ENCODE measurements at places on chromosomes 2 and 18.

- no peak for DNase-seq
Observed at GRCh38 chr2:98153481-98153880, 66.5 kb downstream of the VWA3B start.

GRCh38 chr2:189165656-189166380, 13.7 kb downstream of the COL5A2 start:
- no peak for DNase-seq

GRCh38 chr18:55864281-55864680, 276.3 kb upstream of the TCF4 start:
- no peak for DNase-seq

DNA sequence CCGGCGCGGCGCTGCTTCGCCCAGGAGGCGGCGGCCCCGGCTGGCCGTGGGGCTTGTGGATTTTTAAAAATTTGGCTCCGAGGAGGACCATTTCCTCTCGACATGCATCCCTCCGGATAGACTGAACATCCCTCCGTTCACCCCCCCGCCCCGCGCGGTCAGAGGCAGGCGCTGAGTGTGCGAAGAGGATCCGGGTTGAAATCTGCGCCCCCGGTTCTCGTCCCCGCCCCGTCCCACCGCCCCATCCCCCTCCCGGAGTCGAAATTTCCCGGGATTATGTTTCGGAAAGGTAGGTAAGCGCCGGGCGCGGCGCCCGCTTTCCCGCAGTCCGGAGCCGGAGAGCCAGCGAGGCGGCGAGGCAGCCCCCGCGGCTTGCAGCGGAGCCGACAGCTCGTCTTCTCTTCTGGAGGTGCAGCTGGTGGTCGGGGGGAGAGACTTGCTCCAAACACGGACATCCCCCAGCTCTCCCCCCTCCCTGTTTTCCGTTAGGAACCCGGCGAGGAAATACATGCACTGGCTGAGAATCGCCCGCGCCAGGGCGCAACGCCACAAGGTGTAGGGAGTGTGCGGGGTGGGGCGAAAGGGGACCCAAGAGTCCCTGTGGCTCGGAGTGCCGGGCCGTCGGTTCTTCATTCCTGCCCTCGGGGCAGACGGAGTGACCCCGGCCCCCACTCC, at the start of gene PRKCE:
Gene PRKCE (plus strand): TSS at position 261 of the 675 bp plus-strand sequence.
- peak; percentile 81 for DNase-seq

GRCh38 chr18:63994783-63995399, 25.0 kb downstream of the SERPINB8 start:
- DNase-seq = no peak

DNA sequence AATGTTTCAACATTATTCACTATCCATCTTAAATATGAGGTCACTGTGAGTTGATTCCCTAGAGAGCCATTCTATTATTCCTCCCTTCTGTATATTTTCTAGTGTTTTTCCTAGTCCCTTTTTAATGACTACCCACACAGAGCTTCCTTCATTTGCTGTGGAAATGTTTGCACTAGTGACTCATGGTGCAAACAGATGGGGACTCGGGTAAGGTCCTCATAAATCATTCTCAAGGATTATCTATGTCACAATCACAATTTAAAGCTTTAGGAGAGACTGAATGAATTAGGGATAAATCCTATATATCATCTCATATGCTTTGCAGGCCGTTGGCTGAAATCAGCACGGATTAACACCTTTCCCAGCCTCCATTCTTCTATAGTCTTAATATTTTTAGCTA, 159.6 kb downstream of the DCC start:
- no peak for DNase-seq

DNA sequence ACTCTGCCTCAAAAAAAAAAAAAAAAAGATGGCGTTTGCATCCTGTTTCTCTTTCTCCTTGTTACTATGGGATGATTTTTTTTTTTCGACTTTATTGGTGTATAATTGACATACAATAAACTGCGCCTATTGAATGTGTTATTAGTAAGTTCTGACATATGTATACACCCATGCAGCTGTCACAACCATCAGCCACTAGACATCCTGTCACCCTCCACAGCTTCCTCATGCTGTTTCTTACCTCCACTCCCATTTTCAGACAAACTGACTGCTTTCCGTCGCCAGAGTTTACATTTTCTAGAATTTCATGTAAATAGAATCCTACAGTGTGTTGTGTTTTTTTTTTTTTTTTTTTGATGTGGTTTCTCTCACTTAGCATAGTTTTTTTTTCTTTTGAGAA, 27.9 kb downstream of the RRM2 start:
- no peak for DNase-seq

GRCh38 chr2:111201214-111201613, 80.5 kb downstream of the BCL2L11 start:
- no peak for DNase-seq

GRCh38 chr18:62339106-62339988, 14.2 kb downstream of the TNFRSF11A start:
- no peak for DNase-seq

DNA sequence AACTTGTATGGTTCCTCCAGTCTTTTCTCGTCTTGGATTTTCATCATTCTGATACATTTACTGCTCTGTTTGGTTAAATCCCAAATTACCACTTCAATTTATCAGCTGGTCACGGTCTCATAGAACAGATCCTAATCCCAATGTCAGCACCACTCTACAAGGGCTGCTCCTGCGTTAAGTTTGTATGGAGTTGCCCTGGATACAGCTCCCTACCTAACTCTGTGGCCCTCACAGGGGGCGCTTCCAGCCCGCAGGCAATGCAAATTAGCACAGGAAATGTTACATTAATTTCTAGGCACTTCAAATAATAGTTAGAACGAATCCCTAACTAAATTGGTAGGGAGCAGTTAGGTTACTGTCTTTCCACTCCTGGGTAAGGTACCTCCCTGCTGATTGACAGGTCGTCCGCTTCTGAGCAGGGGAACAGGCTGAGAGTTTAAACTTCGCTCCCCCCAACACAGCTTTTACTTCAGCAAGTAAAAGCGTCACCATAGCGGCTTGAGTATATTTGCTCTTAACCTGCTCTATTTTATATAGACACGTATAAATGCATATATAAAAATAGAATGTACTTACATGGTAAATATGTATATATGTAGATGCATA, 238.5 kb upstream of the FANCL start:
- no peak for DNase-seq

- DNase-seq = peak; percentile 90
Observed at GRCh38 chr2:127083819-127084503, 23.0 kb downstream of the BIN1 start.

GRCh38 chr2:73292316-73292905, 937 bp downstream of the EGR4 start:
- no peak for DNase-seq

- no peak for DNase-seq
Observed at GRCh38 chr18:71252351-71252865, 963.6 kb downstream of the SOCS6 start.

DNA sequence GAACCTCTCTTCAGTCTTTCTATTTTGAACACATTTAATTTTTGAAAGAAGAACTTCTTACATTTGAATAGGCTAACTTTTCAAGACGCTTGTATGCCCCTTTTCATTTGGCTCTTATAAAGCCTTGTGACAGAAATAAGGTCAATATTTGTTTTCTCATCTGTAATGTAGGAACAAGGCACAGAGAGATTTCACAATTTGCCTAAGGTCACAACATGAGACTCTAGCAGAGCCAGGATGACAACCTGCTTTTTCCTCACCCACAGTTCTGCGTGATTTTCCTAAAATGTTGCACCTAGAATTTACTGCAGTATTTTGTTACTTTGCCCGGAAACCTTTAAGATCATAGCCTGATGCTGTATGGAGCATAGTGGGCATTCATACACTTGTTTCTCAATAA, 67.4 kb downstream of the TXNL1 start:
- DNase-seq = no peak

GRCh38 chr18:22469061-22469734, 51.5 kb upstream of the CTAGE1 start:
- DNase-seq = no peak

- no peak for DNase-seq
Observed at GRCh38 chr18:5515011-5515784, 28.6 kb downstream of the EPB41L3 start.

DNA sequence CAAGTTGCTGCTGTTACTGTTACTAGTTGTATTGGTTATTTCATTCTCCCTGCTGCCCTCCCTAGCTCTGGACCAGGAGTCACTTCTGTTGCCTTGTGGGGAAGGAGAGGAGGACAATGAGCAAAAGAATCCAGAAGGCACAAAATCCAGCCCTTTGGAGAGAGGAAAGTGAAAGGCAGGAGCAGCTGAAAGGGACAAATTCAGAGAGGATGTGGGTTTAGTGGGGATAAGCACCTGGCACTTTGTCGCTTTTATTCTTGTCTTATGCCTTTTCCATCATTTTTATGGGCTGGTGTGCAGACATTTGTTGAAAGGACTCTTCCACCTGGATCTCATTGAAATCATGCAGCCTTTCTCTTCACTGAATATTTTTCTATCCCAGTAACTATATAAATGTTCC, 24.3 kb upstream of the LTBP1 start:
- no peak for DNase-seq

DNA sequence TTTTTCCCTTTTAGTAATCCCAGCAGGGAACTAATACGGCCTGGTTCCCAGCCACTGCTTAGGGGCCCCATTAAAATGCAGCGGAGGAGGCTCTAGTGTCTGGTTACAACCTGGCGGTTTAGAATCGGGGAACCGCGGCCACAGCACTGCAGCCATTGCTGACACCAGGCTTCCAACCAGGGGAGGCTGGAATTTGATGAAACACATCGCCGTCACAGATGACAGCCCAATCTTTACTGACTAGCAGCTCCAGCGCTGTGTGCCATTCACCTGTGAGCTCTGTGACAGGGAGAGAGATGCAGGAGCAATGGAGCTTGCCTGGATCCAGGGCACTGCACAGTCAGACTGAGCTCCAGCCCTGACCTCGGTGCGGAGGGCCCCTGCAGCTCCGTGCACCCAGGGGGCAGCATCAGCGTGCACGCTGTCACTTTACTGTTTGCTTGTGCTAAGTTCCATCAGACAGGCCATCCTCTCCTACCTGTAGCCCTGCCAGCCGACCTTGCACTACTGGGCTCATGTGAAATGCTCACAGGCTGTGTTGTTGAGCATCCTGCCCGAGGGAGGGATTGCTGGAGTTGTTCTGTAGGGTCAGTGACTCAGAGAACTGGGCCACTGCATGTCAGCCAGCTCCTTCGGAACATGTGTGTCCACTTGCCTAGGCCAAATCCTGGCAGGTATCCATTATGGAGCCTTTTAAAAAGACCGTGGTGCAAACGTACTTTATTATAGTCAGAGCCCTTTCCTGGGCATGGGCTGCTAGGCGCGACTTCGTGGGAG, 203.5 kb downstream of the SEPTIN10 start:
- peak; percentile 41 for DNase-seq

GRCh38 chr2:239399433-239399920, 1.3 kb downstream of the HDAC4 start:
- DNase-seq = no peak

GRCh38 chr18:65221736-65222135, 529.1 kb upstream of the CDH7 start:
- no peak for DNase-seq

- no peak for DNase-seq
Observed at GRCh38 chr2:7706791-7707190, 789.6 kb downstream of the RNF144A start.

DNA sequence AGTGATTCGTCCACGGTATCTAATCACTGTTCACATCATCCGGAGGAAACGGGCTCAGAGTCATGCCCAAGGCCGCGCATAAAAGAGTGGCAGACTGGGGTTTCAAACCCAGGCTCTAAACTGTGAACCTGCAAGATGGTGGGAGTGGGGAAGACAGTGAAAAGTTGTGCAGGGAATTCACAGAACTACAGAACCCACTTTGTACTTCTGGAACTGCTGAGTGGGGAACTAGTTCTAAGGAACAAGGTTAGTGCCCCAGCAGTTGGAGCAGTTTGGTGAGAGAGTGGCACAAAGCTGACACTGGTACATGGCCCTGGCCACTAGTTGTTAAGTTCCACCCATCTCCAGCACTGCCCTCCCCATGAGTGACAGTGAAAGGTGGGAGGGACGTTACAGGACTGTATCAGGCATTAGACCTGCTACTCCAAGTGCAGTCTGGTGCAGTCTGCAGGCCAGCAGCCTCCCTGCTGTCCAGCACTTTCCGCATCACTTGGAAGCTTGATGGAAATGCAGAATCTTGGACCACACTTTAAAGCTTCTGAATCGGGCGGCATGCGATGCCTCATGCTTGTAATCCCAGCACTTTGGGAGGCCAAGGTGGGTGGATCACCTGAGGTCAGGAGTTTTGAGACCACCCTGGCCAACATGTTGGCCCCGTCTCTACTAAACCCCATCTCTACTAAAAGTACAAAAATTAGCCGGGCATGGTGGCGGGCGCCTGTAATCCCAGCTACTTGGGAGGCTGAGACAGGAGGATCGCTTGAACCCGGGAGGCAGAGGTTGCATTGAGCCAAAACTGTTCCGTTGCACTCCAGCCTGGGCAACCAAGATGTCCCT, 47.3 kb downstream of the C2orf42 start:
- DNase-seq = peak; percentile 82

DNA sequence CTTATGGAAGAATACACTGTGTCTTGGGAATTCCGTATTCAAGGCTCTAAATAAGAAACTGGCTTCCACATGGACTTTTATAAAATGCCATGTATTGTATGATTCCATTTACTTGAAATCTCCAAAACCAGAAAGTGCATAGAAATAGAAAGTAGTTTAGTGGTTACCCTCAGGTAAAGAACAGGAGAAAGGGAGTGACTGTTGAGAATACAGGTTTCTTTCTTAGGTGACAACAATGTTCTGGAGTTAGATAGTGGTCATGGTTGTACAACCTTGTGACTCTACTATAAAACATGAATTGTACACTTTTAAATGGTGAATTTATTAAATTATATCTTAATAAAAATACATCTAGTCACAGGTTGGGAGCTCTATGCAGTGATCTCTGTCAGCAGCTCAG, 481.8 kb downstream of the SPAG16 start:
- no peak for DNase-seq

DNA sequence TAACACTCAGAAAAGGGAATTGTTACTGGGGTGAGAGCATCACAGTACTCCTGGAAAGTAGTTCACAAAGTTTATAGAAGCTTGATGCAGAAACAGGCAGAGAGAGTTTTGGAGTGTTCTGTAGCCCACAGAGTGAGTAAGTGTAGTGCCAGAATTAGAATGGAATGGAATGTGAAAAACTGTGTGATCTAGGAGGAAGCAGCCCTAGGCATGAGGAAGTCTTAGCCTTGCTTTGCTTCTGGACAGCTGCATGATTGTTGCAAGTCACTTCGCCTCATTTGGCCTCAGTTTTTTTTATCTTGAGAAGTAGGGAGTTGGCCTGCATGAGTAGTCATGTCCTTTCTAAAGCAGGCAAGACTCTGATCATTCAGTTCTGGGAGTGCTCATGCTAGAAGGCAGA, 10.9 kb downstream of the SERPINB12 start:
- no peak for DNase-seq
